RPMI8226 (cell line): ENCODE measurements at places on chromosomes 12 and 14.

GRCh38 chr12:92403210-92404175, 257.8 kb upstream of the BTG1 start:
- peak; percentile 22 for DNase-seq

GRCh38 chr12:70847871-70848270, 72.7 kb downstream of the PTPRR start:
- DNase-seq: no peak

DNA sequence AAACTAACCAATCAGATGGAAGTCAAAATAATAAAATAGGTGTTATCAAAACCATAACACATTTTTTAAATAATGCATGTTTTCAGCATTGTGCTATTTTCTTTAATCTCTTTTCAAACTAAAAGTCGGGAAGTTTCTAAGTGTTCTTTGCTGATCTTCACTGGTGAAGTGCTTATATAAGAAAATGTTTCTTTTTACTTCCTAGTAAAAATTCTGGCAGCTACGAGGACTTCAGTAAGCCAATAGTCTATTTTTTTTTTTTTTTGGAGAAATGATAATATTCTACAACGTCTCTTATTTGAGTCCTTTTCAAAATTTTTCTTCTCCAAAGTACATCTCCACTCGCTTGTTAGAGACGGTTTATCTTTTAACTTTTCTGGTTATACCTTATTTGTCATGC, 448.0 kb downstream of the SLC6A15 start:
- no peak for DNase-seq

GRCh38 chr14:71243697-71244096, 336.4 kb downstream of the PCNX1 start:
- DNase-seq: no peak

DNA sequence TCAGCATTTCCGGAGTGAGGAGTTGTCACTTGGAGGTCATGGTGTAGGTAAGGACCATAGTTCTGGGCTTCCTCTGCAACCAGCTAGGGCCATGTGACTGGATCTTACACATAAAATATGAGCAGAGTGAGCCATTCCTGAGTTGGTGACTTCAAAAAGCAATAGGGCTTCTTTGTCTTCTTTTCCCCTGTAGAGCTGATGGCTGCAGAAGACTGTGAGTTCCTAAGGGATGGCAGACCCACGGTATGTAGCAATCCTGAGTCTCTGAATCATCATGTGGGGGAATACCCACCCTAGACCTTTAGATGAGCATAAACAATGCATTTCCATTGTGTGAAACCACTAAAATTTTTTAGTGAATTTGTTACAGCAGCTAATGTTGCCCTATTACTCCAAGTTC, 151.1 kb upstream of the TBX3 start:
- no peak for DNase-seq

- DNase-seq: no peak
Observed at GRCh38 chr14:99239661-99240092, 32.3 kb downstream of the BCL11B start.

GRCh38 chr14:22666203-22666893, 22.2 kb upstream of the OR6J1 start:
- DNase-seq: no peak

DNA sequence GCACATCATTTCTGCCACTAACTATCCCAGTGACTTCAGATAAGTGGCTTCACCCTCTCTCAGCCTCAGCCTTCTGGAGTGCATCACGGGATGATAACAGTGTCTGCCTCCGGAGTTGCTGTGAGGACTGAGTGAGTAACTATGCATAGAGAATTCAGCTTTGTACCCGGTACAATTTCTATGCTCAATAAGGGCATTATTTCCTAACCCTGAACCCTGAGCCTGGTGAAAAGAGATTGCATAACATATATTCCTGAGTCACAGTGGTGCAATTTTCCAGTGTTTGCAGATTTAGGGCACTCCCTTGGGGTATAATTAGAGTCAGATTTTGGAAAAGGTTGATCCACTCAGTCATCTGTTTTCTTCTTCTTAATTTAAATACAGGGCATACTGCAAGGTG, 181.1 kb downstream of the PTPN11 start:
- no peak for DNase-seq

DNA sequence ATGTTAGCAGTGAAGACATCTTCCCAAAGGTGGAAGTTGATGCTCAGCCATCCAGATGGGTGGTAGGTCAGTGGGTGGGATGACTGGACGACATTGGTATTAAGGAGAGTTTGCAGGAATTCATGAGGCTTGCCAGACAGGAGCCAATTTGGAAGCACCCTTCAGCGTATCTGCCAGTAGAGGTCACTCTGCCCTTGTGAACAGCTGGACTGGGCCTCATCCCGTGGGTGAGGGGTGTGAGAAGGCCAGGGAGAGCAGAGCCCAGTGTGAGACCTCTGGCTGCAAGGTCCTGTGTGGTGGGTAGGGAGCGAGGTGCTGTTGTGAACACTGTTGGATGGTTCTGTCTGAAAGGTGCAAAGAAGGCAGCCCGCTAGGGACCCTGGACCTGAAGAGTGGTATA, 37.7 kb downstream of the SLC5A8 start:
- DNase-seq: peak; percentile 47

GRCh38 chr14:71852181-71852580, 80.0 kb upstream of the RGS6 start:
- no peak for DNase-seq
